CD4-positive, alpha-beta memory T cell (primary cell): ENCODE measurements at places on chromosomes 4 and X. TPM values are rescaled to one million over a fixed set of nuclear protein-coding genes. Genes with fewer than 3 reads are reported as not detected.

AREG gene
- total RNA-seq: 0.44 TPM

GABRQ gene
- total RNA-seq: not detected

MORC4 gene
- 12.6 TPM for total RNA-seq

TMEM35A gene
- total RNA-seq: not detected
